ENCODE measurements at places on chromosomes 12 and 14.

DNA sequence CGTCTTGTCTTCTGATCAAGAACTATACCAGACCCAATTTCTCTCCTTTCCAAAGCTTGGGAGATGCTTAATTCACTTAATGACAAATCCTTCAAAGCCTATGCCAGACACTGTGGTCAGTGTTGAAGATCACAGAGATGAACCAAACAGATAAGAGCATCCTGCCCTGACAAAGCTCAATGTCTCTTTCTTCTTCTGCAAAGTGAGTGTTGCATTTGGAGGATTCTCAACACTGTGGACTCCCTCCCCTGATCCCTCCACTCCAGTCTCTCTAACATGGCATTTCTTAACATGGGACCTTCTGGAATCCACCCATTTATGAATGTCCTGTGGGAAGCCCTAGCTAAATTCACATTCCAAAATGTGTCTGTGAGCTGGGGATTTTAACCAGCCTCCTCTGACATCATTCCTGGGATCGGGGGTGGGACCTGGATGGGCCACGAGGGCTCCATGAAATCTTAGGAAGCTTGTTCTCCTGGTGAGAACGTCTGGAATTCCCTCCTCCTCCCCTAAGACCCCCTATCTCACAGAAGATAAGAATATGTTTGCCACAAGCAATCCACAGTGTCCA lies 20.3 kb downstream of the SYNE3 start:
- peak overlapping the region; percentile 82 for H3K27ac ChIP-seq
- peaks cover 46% of the 10 kb centered on the region for H3K36me3 ChIP-seq
- DNase-seq: no peak
- peak overlapping the region; percentile 77 for H3K4me3 ChIP-seq

GRCh38 chr12:57829025-57829777 lies 10.7 kb upstream of the AVIL start:
- peaks cover 12% of the 10 kb centered on the region for H3K4me1 ChIP-seq
- no peak overlapping the region for H3K27ac ChIP-seq
- H3K4me3 ChIP-seq: no peak overlapping the region
- no peak for DNase-seq
- H3K27me3 ChIP-seq: no peaks in the 10 kb centered on the region

GRCh38 chr12:129614221-129614885 lies 289.5 kb downstream of the TMEM132D start:
- no peaks in the 10 kb centered on the region for H3K27me3 ChIP-seq
- H3K36me3 ChIP-seq: no peaks in the 10 kb centered on the region
- H3K4me1 ChIP-seq: no peaks in the 10 kb centered on the region
- no peak overlapping the region for H3K27ac ChIP-seq

DNA sequence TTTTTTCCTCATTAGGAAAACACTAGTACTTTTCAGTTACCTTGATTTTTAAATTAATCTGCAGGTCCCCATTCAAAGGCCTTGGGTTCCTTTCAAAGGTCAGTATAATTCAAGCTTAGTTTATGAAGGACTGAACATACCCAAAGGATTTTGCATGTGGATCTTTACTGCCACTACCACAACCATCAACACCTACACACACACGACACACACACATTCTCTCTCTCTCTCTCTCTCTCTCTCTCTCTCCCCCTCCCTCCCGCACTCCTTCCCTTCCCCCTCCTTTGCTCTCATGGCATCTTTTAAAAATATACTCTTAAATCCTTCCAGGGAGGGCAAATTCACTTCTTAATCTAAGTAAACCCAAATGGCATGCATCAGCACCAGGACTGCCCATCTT lies 28.8 kb downstream of the HIF1A start:
- no peak overlapping the region for H3K4me3 ChIP-seq
- peaks cover 62% of the 10 kb centered on the region for H3K36me3 ChIP-seq
- DNase-seq: no peak
- peaks cover 34% of the 10 kb centered on the region for H3K4me1 ChIP-seq
- no peak overlapping the region for H3K27ac ChIP-seq

- H3K4me3 ChIP-seq: no peak overlapping the region
- DNase-seq: no peak
- no peaks in the 10 kb centered on the region for H3K27me3 ChIP-seq
These were observed 467.8 kb downstream of the MDGA2 start for GRCh38 chr14:47207617-47208016.

GRCh38 chr12:24688601-24689000 lies 260.3 kb downstream of the BCAT1 start:
- H3K36me3 ChIP-seq: no peaks in the 10 kb centered on the region
- no peaks in the 10 kb centered on the region for H3K4me1 ChIP-seq
- DNase-seq: no peak
- no peaks in the 10 kb centered on the region for H3K27me3 ChIP-seq
- H3K27ac ChIP-seq: no peak overlapping the region
- no peak overlapping the region for H3K4me3 ChIP-seq

- peaks cover 5% of the 10 kb centered on the region for H3K27me3 ChIP-seq
- H3K27ac ChIP-seq: no peak overlapping the region
- no peaks in the 10 kb centered on the region for H3K36me3 ChIP-seq
These were observed 60.5 kb upstream of the USP44 start for GRCh38 chr12:95611676-95612309.

GRCh38 chr14:72599579-72600470 lies 294.1 kb downstream of the DPF3 start:
- H3K27me3 ChIP-seq: peaks cover 70% of the 10 kb centered on the region
- peaks cover 15% of the 10 kb centered on the region for H3K4me1 ChIP-seq

GRCh38 chr12:46915836-46916235 lies 90.0 kb upstream of the SLC38A4 start:
- no peak for DNase-seq
- H3K4me3 ChIP-seq: no peak overlapping the region
- peaks cover 14% of the 10 kb centered on the region for H3K27me3 ChIP-seq
- H3K4me1 ChIP-seq: no peaks in the 10 kb centered on the region
- H3K27ac ChIP-seq: no peak overlapping the region

DNA sequence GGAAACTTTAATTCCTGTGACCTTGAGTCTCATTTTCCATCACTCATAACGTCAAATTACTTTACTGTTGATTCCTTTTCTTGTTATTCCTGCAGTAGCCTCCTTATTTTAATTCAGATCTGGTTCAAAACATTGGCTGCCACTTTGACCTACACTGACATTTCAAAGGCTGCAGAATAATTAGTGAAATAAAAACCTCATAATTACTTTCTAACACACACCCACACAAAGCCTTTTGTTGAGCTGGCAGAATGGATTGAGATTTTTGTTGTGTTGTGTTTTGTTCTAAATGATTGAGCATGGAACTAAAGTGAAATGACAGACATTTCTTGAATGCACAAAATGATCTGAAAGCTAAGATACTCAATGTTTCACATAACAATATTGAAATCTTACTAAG lies 507.5 kb upstream of the STXBP6 start:
- no peaks in the 10 kb centered on the region for H3K36me3 ChIP-seq
- no peak overlapping the region for H3K4me3 ChIP-seq
- no peaks in the 10 kb centered on the region for H3K4me1 ChIP-seq
- no peak overlapping the region for H3K27ac ChIP-seq

GRCh38 chr14:106039400-106039799 lies 513.0 kb downstream of the TMEM121 start:
- DNase-seq: peak; percentile 33
- H3K27me3 ChIP-seq: peaks cover 4% of the 10 kb centered on the region
- H3K4me1 ChIP-seq: no peaks in the 10 kb centered on the region
- H3K4me3 ChIP-seq: no peak overlapping the region
- H3K36me3 ChIP-seq: no peaks in the 10 kb centered on the region
- H3K27ac ChIP-seq: no peak overlapping the region

GRCh38 chr12:55637467-55637866 lies 775 bp downstream of the OR10P1 start:
- no peaks in the 10 kb centered on the region for H3K36me3 ChIP-seq
- DNase-seq: peak; percentile 35
- H3K27ac ChIP-seq: peak overlapping the region; percentile 85
- peak overlapping the region; percentile 77 for H3K4me3 ChIP-seq
- H3K4me1 ChIP-seq: peaks cover 10% of the 10 kb centered on the region
- no peaks in the 10 kb centered on the region for H3K27me3 ChIP-seq

- DNase-seq: no peak
- no peaks in the 10 kb centered on the region for H3K36me3 ChIP-seq
- H3K27ac ChIP-seq: no peak overlapping the region
These were observed 4.3 kb upstream of the PLEKHG6 start for GRCh38 chr12:6306151-6306550.

DNA sequence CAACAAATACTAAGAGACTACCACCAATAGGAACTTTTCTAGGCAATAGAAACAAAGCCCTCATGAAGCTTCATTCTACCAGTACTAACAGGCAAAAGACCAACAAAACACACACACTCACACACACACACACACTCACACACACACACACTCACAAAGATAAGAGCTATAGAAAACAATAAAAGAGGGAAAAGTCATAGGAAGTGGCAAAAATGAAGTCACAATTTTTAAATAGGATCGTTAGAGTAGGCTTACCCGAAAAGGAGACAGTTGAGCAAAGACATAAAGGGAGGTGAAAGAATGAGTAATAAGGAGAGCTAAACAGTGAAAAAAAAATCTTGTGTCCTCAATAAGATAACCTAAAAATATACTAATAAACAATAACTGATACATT lies 66.5 kb downstream of the C2CD5 start:
- no peak for DNase-seq
- H3K36me3 ChIP-seq: peaks cover 30% of the 10 kb centered on the region
- H3K4me1 ChIP-seq: peaks cover 23% of the 10 kb centered on the region
- no peak overlapping the region for H3K4me3 ChIP-seq
- no peaks in the 10 kb centered on the region for H3K27me3 ChIP-seq

- DNase-seq: no peak
- H3K36me3 ChIP-seq: no peaks in the 10 kb centered on the region
These were observed 11.3 kb downstream of the SCARB1 start for GRCh38 chr12:124852329-124852831.

DNA sequence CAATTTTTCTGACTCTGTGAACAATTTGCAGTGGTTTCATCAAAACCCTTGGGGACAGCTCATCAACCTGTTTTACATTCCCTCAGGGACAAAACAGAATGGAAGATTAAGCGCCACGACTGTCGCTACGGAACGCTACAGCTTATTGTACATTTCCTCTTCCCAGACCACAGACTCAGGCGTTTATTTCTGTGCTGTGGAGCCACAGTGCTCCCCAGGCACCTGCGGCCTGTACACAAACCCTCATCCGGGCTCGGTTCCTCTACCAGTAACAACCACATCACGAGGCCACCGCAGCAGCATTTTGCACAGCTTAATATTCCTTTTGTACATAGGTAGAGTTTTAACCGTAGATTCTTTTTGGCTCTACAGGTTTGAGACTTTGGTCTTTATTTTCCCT lies 397.4 kb upstream of the OR4E1 start:
- peak overlapping the region; percentile 94 for H3K27ac ChIP-seq
- no peaks in the 10 kb centered on the region for H3K27me3 ChIP-seq
- peak; percentile 40 for DNase-seq
- peaks cover 44% of the 10 kb centered on the region for H3K4me1 ChIP-seq
- H3K4me3 ChIP-seq: peak overlapping the region; percentile 96

GRCh38 chr12:85017133-85017532 lies 18.9 kb downstream of the TSPAN19 start:
- no peaks in the 10 kb centered on the region for H3K36me3 ChIP-seq
- no peak overlapping the region for H3K27ac ChIP-seq
- no peaks in the 10 kb centered on the region for H3K4me1 ChIP-seq
- H3K27me3 ChIP-seq: no peaks in the 10 kb centered on the region
- no peak overlapping the region for H3K4me3 ChIP-seq

- no peak overlapping the region for H3K27ac ChIP-seq
- H3K4me3 ChIP-seq: no peak overlapping the region
- no peak for DNase-seq
- no peaks in the 10 kb centered on the region for H3K27me3 ChIP-seq
These were observed 76.0 kb upstream of the ST8SIA1 start for GRCh38 chr12:22410486-22410885.

DNA sequence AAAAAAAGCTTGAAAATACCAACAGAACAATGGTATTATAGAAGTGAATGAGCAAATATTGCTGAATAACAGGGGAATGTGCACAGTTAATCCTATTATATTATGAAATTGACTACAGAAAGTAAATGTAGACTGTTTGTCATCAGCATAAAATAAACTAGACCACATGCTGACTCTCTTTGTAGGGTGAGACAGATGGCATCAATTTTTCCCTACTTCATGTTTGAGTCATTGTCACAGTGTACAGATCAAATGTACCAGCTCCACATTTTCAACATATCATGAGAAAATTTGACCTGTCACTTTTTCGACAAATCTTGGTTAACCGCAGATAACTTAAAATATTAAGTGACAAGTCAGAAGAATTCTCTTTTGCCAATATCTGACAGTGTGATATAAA lies 421.0 kb downstream of the RPL10L start:
- no peaks in the 10 kb centered on the region for H3K36me3 ChIP-seq
- no peak overlapping the region for H3K27ac ChIP-seq
- no peaks in the 10 kb centered on the region for H3K27me3 ChIP-seq
- DNase-seq: no peak

- peaks cover 11% of the 10 kb centered on the region for H3K36me3 ChIP-seq
- peaks cover 12% of the 10 kb centered on the region for H3K4me1 ChIP-seq
- H3K4me3 ChIP-seq: no peak overlapping the region
- H3K27ac ChIP-seq: no peak overlapping the region
- no peak for DNase-seq
- no peaks in the 10 kb centered on the region for H3K27me3 ChIP-seq
These were observed 7.5 kb downstream of the TGM1 start for GRCh38 chr14:24255438-24255837.

GRCh38 chr12:52063981-52064649 lies 5.7 kb upstream of the ATG101 start:
- H3K36me3 ChIP-seq: no peaks in the 10 kb centered on the region
- no peak for DNase-seq
- H3K27me3 ChIP-seq: no peaks in the 10 kb centered on the region
- no peak overlapping the region for H3K4me3 ChIP-seq
- H3K4me1 ChIP-seq: peaks cover 7% of the 10 kb centered on the region

DNA sequence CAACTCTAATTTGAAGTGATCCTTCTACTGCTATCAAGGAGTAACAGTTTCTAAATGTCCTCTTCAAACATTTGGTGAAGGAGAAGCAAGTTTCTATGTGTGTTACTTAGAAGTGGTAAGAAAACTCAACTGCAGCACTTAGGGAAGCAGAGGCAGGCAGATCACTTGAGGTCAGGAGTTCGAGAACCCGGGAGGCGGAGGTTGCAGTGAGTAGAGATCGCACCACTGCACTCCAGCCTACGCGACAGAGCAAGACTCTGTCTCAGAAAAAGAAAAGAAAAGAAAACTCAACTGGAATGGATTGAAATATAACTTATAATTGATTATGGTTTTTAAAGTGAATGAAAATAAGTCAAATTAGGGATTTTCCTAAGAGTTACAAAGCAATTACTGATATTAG lies 169.7 kb upstream of the ATP2B1 start:
- DNase-seq: no peak
- no peak overlapping the region for H3K4me3 ChIP-seq
- H3K27me3 ChIP-seq: peaks cover 3% of the 10 kb centered on the region

- DNase-seq: no peak
- H3K4me1 ChIP-seq: peaks cover 9% of the 10 kb centered on the region
- H3K27ac ChIP-seq: no peak overlapping the region
- H3K36me3 ChIP-seq: peaks cover 2% of the 10 kb centered on the region
- no peak overlapping the region for H3K4me3 ChIP-seq
These were observed 29.1 kb upstream of the GCH1 start for GRCh38 chr14:54931598-54932340.

GRCh38 chr14:69363055-69363454 lies 35.0 kb downstream of the ERH start:
- no peaks in the 10 kb centered on the region for H3K4me1 ChIP-seq
- no peak for DNase-seq
- H3K27me3 ChIP-seq: no peaks in the 10 kb centered on the region
- no peak overlapping the region for H3K27ac ChIP-seq

Data from T-helper 2 cell treated with Interferon-gamma antibody and Interleukin-4, amounts not matched to agents 5 μg/mL and 100 μg/mL, for 36 hours (primary cell).